Stomach (tissue), 19 donors: ENCODE measurements at places on chromosomes 3 and 15.

GRCh38 chr15:26091184-26091583, 228.1 kb upstream of the ATP10A start:
- no peak for DNase-seq

- no peak for DNase-seq
Measured at GRCh38 chr3:151145713-151146070, 57.3 kb downstream of the GPR171 start.

DNA sequence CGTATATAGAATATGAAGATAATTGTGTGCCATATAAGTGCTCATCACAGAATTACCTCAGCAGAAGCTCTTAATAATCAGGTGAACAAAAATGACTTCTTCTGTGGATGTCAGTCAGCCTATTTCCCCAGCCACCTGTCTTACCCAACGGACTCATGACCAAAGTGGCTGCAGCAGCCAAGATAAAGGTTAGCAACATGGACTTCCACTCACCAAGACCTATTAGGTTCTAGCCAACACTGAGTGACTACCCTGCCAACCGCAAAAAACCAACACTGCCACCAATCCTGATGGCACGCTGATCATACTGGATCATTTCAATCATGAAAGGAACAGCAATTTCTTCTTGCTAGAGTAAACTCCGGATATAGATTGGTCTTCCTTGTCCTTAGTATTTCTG, 12.1 kb downstream of the SEC11A start:
- no peak for DNase-seq

- DNase-seq = peak; percentile 49
Measured at GRCh38 chr15:90030376-90030775, 29.3 kb downstream of the ZNF710 start.

DNA sequence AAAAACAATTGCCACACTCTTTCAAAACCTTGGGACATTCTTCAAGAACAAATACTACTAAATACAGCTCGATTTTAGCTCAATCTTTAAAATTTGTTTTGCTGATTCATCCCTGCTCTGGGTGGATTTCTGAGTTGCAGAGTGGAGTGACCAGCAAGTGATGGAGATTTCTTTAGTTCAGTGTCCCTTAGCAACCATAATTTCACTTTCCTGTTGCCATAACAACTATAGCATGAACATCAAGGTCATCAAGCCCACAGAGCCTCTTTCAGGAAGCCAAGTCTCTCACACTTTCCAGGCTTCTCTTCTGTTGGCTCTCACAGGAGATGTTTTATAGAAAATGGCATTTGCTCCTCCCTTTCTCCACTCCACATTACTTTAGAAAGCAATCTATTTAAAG, 597.2 kb upstream of the ADAMTS9 start:
- peak; percentile 31 for DNase-seq

GRCh38 chr3:173976281-173976680, 578.7 kb downstream of the NLGN1 start:
- no peak for DNase-seq

- no peak for DNase-seq
Measured at GRCh38 chr3:126350502-126351085, 6.6 kb downstream of the KLF15 start.

DNA sequence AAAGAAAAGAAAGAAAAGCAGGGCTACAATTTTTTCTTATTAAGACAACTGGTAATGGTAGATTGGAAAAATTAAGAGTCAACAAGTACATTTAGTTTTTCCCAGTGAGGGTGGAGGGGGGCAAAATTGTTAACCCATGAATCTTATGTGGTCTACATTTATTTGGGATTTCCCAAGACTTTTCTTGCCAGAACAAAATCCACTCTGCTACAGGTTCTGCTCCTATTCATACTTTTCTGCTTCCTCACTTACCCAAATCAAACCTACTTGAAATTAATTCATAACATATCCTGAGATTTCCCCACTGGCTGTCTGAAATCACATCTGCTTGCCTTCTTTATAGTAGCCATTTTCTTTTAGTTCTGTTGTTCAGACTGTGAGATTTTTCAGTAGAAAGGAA, 41.1 kb downstream of the VGLL3 start:
- no peak for DNase-seq

DNA sequence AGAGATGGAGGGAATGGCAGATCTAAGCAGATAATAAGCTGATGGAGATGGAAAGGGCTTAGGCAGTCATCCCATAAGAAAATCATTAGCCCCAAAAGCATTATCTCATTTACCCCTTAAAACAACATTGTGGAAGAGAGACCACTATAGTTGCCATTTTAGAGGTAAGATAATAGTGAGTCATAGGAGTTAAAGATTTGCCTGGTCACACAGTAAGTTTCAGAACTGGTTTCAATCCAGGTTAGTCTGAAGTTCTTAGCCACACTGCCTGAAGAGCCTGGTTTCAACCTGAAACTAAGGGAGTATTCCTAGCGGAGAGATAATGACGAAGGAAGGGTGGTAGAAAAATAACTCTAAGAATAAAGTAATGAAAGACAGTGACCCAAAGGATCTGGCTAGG, 13.0 kb upstream of the UBR1 start:
- DNase-seq = no peak

GRCh38 chr3:19945969-19946831, 697 bp upstream of the RAB5A start:
- DNase-seq = no peak

DNA sequence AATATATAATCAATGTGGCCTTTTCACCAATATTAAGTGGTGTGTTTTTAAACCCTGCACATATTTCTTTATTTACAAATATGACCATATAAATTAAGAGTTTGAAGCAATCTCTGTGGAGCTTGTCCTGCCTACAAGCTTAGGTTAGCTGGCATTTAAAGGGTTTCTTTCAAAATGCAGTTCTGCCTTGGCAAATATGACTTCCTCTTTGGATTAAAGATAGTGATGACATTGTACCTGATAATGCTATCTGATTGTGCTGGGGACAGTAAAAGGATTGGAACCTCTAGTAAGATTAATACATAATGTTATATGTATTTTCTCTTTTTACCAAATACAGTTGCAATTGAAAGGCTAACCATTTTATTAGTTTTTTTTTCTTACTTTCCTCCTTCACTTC, 249.1 kb downstream of the OTOL1 start:
- DNase-seq = no peak

GRCh38 chr3:109152320-109152719, 15.8 kb downstream of the C3orf85 start:
- no peak for DNase-seq

- DNase-seq = no peak
Measured at GRCh38 chr3:133477487-133477886, 77.6 kb downstream of the BFSP2 start.

GRCh38 chr3:173191611-173192010, 50.6 kb upstream of the SPATA16 start:
- no peak for DNase-seq

- DNase-seq = no peak
Measured at GRCh38 chr3:24765399-24765798, 270.7 kb upstream of the THRB start.

GRCh38 chr3:89957451-89957850, 850.0 kb downstream of the EPHA3 start:
- DNase-seq = peak; percentile 13

DNA sequence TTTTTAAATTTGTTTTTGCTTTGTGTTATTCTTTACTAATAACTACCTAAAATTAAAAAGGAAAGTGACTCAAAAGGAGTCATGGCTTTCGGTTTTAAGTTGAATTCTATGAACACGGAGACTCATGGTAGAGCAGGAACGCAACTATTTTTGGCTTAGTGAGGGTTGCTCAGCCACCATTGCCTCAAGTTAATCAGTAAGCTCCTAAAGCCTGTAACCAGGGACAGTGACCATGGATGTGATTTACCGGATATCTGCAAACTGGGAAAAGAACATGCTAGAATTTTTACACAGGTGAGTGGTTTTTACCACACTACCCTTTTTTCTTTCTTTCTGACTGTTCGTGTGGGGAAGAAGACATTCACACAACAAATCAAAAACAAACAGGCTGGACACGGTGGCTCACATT, 11.8 kb downstream of the SLC12A8 start:
- no peak for DNase-seq

- DNase-seq = peak; percentile 40
Measured at GRCh38 chr15:52021128-52021671, 2.2 kb downstream of the MAPK6 start.

GRCh38 chr3:30286007-30286669, 320.3 kb upstream of the TGFBR2 start:
- DNase-seq = peak; percentile 77

DNA sequence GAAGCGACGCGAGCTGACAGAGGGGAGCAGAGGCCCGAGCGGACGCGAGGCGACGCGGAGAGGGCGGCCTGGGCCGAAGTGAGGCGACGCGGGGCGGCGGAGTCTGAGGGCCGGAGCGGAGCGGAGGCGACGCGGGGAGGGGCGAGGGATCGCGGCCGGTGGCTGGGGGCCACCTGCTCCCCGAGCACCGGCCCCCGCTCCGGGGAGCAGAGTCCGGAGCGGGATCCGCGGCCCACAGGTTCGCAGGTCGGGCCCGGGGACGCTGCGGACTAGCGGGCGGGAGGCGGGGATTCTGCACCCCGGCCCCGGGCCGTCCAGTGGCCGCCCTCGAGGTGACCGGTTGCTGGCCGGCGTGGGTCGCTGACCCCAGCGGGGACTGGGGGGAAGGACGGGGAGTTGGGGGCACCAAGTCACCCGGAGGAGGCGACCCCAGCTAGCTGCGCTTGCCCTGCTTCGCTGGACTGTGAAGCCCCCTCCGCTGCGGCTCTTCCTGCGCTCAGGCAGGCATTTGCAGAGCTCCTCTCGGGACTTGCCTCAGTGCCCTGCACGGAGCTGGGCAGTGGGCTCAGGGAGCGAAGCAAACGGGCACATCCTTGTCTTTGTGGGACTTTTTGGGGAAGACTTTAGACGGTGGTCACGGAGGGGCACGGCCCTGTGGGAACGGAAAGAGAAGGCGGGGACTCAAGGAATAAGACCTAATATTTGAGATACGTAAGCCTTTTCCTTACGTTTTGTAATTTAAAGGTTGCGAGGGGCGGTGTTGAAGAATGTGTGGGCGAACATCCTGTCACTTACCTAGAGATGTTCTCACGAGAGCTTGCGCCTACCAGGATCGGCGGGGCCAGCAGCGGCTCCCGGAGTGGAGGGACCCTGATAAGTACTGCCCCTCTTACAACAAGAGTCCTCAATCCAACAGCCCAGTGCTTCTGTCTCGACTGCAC, 566 bp downstream of the HMCES start:
- peak; percentile 38 for DNase-seq

GRCh38 chr15:34853001-34853758, 57.8 kb upstream of the ACTC1 start:
- peak; percentile 67 for DNase-seq

DNA sequence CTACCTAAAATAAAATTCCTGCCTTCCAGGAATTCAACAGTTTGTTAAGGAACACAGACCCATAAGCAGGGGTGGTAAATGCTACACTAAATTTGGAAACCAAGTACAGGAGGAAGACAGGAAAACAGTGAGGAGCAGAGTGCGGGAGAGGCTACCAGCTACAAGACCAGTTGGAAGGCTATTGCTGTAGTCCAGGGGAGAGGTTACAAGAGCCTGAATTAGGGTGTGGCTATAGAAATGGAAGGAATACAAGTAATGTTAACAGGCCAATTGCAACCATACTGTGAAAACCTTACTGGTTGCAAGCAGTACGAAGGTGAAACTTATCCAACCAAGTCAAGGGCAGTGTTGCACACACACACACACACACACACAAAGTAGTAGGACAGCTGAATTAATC, 880 bp upstream of the ARMC8 start:
- DNase-seq = no peak

DNA sequence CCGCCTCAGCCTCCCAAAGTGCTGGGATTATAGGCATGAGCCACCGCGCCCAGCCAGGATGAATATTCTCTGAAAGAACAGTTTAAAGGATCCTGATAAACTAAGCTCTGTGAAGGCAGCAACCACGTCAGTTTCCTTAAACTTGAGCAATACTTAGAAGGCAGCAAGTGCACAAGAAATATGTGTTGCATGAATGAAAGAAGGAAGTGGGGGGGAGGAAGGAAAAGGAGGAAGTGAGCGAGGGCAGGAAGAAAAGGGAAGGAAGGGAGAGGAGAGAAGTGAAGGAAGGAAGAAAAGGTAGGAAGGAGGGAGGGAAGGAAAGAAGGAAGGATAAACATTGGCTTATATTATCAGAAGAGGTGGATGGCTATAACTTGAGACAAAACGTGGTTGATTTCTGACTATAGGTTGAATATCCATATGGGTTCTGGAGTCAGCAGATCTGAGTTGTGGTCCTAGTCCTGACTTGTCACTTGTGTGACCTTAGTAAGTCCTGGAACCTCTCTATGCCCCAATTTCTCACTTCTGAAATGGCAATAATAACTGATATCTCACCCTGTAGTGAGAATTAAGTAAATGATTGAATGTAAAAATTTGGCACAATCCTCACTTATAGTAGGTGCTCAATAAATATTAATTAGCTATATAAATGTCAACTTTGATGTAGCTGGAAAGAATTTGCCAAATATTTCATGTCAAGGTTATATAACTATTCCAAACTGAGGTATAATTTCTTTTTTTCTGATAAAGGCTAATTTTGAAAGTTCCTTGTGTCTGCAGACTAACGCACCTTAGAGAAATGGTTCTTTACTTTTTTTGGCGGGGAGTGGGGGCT, 12.0 kb upstream of the SEMA4B start:
- no peak for DNase-seq

GRCh38 chr3:38828681-38829080, 12.7 kb upstream of the SCN10A start:
- no peak for DNase-seq

DNA sequence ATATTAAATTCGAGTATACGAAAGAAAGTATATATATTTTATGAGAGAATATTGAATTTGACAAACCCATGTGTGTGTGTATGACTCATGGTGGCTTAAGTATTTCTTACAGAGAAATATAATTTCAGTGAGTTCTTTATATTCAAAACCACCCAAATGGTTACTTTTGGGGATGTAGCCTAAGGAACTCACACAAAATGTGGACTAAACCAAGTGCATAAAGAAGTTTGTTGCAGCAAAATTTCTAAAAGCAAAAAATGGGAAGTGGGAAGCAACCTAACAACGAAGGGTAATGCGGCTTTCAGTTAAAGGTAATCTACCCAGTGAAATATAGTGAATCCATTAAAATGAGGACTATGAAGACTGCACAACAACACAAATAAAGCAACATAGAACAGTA, 277.1 kb downstream of the EDEM1 start:
- no peak for DNase-seq

GRCh38 chr3:30007668-30008067, 598.7 kb upstream of the TGFBR2 start:
- DNase-seq = no peak

DNA sequence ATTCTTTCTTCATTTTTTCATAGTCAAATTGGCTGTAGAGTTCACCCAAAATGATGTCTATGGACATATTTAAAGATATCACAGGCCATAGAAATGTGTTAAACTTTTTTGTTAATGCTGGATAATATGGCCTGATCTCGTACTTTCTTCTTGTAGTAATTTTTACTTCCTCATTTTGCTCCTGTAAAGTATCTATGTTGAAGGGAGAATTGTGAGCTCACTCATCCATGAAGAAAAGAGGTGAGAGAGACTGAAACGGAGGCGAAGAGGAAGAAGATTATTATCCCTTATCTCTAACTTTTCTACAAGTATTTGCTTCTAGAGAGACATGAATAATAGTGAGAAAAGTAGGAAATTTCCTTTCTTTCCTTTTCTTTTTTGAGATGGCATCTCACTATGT, 613.8 kb upstream of the TBL1XR1 start:
- no peak for DNase-seq
